GM18507 (cell line): ENCODE measurements at places on chromosomes 2 and 18.

DNA sequence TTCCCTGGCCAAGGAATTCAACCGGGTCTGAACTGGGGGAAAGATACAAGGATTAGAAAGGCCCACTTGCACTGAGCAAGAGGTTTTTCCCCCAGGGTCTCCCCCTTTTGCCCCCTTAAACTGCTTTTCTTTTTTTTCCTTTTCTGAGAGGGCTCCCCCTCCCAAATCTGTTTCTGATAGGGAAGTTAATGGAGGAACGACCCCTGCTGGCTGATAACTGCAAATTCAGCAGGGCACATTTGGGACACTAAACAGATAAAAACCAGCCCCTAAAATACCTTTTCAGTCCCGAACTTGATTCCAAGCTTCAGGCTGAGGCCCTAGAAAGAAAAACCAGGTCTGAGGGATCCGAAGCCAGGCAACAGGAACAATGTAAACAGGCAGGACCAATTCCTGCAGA, 1012.4 kb upstream of the CRIM1 start:
- no peak for DNase-seq

DNA sequence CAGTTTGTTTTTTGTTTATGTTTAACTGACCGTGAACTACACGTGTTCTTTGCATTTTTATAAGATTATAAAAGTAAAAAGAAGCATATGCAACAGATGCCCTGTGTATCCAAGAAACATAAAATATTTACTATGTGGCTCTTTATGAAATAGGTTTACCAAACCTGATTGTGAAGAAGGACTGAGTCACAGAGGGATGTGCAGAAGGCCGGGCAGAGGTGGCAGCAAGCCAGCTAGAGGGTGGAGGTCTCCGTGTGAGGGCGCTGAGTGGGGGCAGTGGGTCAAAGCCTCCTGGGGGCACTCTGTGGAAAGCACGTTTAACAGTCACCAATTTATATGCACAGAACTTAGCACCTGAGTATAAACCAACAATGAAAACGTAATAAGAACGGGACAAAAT, 97.2 kb downstream of the TMEM18 start:
- no peak for DNase-seq

DNA sequence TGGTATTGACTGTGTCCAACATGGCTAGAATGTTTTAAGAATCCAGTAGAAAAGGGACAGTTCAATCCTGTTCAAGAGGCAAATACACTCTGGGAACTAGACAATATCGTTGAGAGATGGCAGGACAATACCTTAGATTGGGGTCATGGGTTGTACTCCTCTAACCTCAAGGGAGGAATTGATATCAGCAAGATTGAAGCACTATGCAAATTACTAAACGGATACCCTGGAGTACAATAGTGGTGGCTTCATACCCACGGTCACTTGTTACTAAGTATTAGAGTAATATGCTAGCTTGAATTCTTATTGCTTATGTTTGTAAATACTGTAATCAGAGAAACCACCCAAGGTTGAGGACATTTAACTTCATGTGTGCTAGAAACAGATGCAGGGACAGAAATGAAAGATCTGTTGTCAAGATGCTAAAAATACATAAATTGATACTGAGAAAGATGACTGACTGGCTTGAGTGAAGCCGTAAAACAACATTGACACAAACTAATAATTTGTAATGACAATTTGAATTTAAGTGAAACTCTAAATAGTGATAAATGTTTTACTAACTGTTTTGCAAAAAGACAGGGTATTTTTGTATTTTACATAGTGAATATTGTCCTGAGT, 73.3 kb downstream of the KCNJ3 start:
- DNase-seq: no peak

- no peak for DNase-seq
Measured at GRCh38 chr18:34821669-34822210, 111.6 kb downstream of the DTNA start.

GRCh38 chr18:58362829-58363271, 266.0 kb downstream of the ALPK2 start:
- DNase-seq: no peak
